ENCODE measurements at places on chromosomes 6 and 20.

DNA sequence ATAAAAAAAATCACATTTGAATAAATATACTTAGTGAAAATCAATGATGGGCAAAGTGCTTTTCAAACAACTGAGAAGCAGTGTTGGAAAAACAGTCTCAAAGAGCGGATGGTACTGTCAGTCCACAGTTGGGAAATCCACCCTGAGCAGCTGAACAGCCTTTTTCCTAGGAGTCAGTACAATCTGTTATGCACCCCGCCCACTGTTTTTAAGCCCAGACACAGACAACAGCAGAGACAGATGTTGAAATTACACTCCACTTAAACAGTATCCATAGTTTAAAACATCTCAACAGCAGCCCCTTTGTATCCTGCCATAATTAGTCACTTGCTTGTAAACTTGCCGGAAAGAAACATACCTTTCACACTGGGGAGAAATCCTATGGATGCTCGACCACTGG is 372 bp downstream of the KIAA0408 start:
- no peak for DNase-seq

- DNase-seq = no peak
Observed at GRCh38 chr6:106305740-106306139, 19.8 kb downstream of the ATG5 start.

- DNase-seq = no peak
Observed at GRCh38 chr6:106574741-106575458, 54.4 kb downstream of the RTN4IP1 start.

DNA sequence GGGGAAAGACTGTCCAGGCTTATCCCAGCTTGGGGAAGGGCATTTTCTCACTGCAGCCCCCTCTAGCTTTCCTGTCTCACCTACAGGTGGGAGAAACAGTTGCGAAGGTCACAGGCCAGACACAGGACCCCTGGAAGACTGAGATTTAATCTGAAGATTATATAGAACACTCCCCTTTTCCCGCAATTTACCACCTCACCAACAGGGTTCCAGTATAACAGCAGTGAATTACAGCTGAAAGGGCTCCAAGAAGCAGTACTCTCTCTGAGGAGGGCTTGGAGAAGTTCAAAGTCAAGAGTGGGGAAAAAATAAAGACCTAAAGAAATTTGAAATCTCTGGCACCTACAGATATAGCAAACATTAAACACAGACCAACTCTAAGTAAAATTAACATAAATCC is 111.9 kb downstream of the ANKRD60 start:
- no peak for DNase-seq

- DNase-seq = no peak
Observed at GRCh38 chr6:1617466-1618310, 8.0 kb downstream of the FOXC1 start.

DNA sequence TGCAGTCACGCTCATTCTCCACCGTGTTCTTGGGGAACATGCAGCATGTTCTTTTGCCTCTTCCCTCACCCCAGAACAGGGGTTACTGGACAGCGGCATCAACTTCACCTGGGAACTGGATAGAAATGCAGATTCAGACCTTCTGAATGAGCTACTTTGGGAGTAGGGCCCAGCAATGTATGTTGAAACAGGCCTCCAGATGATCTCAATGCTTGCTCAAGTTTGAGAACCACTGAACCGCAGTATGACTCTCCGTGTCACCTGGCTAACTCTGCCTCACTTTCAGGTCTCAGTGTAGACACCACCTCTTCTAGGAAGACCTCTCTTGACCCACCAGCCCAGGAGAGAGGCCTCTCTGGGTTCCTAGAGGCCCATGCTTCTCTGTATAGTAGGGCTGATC is 4.9 kb downstream of the TRIB3 start:
- no peak for DNase-seq

- no peak for DNase-seq
Observed at GRCh38 chr6:70707893-70708292, 40.2 kb downstream of the SMAP1 start.

GRCh38 chr6:72835749-72836148 is 213.9 kb downstream of the KCNQ5 start:
- DNase-seq = no peak

GRCh38 chr6:80148220-80148619 is 41.7 kb downstream of the BCKDHB start:
- no peak for DNase-seq

- DNase-seq = no peak
Observed at GRCh38 chr6:168578036-168578435, 137.1 kb downstream of the SMOC2 start.

GRCh38 chr6:82840571-82840970 is 225.1 kb downstream of the UBE3D start:
- no peak for DNase-seq

GRCh38 chr6:85396159-85396808 is 53.6 kb upstream of the NT5E start:
- no peak for DNase-seq

- no peak for DNase-seq
Observed at GRCh38 chr6:138571585-138572166, 72.4 kb upstream of the NHSL1 start.

DNA sequence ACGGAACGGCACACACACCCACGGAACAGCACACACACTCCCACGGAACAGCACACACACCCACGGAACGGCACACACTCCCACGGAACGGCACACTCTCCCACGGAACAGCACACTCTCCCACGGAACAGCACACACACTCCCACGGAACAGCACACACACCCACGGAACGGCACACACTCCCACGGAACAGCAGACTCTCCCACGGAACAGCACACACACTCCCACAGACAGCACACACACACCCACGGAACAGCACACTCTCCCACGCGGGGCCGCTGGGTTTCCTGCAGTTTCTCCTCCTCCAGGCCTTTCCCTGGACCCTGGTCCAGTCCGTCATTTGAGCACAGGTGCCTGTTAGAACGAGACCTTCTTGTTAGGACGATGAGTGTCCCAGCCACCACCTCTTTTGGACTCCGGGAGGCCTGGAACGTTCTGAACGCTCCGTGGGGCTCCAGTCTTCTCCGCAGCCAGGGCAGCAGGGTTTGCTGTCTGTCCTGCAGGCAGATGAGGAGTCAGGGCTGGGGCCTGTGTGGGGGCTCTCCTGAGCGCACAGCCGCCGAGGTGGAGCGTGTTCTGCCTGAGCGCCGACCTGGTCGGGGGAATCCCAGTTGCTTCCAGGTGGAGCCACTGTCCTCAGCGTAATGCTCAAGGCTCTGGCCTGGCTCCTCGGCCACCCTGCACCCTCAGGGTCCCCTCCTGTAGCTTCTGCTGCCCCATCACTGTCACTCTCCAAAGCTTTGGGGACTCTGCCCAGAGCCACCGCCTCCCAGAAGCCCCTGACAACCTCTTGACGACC is 17.6 kb upstream of the TNFRSF6B start:
- DNase-seq = no peak

Data from CD4-positive, alpha-beta T cell treated with Interleukin-17A for 1 hour (primary cell).